ENCODE measurements at places on chromosomes 7 and 10.
A peak's percentile ranks its signal among the peaks of the same experiment; 100 is the strongest.

GRCh38 chr7:32163141-32163806, 93.1 kb upstream of the PDE1C start:
- no peak for DNase-seq

- no peak for DNase-seq
Observed at GRCh38 chr7:140541513-140542227, 62.4 kb upstream of the MKRN1 start.

GRCh38 chr10:24983946-24984345, 31.5 kb upstream of the PRTFDC1 start:
- DNase-seq, result no peak

DNA sequence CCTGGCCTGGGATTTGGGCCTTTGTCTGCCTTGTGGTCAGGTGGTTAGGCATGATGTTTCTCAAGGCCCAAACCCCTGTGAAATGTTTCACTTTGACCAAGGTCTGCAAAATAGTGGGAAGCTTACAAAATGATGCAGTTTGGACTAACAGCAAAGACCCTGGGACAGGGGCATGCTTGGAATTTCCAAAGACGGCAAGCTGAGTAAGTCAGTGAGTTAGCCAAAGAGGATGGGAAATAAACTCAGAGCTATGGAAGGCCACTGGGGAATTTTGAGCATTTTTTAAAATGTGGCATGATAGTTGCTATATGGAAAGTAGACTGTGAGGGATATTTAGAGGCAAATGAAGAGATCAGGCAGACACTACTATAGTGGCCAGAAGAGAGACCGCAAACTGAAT, 31.6 kb upstream of the PPP1R3C start:
- DNase-seq, result no peak

GRCh38 chr7:50632561-50633413, 67.6 kb upstream of the DDC start:
- DNase-seq, result peak; percentile 52

GRCh38 chr7:25032774-25033743, 53.1 kb upstream of the OSBPL3 start:
- DNase-seq, result no peak

GRCh38 chr7:104976966-104977636, 36.9 kb upstream of the KMT2E start:
- no peak for DNase-seq

DNA sequence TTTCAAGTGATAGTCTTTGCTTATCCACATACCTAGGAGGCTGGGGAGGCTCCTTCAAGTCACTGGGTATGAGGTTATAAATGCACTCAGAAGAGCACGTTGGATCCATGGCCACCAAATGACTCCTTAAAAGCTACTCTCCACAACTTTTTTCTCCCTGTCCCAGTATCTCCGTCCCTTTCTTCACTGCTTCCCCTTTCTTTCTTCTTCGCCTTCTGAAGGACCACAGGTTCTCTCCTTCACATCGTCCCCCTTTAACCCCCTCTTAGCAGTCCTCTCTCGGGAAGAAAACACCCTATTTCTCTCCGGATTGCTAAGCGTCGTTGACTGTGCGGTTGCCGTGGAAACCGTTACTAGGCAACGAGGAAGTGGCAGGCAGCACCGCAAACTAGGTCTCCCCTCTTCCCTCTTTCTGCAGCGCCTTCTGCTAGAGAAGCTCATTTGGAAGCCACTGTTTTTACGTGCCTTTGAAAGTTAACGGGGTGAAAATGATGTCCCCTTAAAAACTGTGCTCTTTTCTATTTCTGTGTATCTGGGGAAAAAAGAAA, at the start of gene ENKUR:
ENKUR (minus strand) TSS at position 331 of the 548 bp plus-strand sequence; CDS start at position 109, 222 bp downstream.
- peak; percentile 92 for DNase-seq

DNA sequence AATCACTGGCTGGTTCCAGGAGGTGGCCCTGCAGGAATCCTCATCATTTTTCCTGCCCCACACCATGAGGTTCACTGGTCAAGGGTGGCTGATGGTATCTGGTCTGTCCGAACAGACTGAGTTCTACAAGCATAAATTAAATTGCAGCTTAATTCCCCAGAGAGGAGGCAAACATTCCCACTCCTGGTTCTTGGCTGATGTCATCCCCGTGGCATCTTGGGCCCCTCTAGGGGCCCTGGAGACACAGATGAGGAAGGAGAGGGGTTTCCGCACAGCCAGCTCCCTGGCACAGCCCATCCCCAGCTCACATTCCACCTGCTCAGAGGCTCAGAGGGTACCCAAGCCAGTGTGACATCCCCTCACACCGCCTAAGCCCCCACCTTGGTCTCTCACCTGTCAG, 5.3 kb upstream of the KLRG2 start:
- DNase-seq, result no peak

- DNase-seq, result no peak
Observed at GRCh38 chr7:142139597-142140400, 28.3 kb downstream of the MGAM2 start.

DNA sequence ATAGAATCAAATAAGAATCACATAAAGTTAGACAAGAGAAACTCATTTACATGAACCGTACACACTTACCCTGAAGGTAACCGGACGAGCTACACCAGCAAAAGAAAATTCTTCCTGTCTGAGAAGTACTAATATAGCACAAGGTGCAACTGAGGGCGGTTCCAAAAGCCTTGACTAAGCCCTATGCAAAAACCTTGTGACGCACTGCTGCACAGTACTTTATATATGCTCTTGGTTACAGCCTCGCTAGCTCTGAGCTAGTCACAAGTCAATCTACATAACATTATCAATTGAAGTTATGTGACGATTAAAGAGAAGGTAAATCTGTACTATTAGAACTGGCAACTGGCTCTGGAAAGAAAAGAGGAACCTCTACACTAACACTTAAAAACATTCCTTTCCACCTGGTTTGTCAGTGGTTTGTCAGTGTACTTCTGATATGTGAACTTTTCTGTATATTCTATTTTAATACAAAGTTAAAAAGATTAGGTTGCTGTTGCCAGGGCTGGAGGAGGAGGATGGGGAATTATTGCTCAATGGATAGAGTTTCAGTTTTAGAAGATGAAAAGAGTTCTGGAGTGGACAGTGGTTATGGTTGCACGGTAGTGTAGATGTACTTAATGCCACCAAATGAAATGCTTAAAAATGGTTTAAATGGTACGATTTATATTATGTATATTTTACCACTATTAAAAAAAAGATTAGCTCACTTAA, 21.6 kb downstream of the NT5C3A start:
- peak; percentile 42 for DNase-seq

GRCh38 chr7:83486536-83486935, 162.4 kb downstream of the SEMA3E start:
- no peak for DNase-seq

DNA sequence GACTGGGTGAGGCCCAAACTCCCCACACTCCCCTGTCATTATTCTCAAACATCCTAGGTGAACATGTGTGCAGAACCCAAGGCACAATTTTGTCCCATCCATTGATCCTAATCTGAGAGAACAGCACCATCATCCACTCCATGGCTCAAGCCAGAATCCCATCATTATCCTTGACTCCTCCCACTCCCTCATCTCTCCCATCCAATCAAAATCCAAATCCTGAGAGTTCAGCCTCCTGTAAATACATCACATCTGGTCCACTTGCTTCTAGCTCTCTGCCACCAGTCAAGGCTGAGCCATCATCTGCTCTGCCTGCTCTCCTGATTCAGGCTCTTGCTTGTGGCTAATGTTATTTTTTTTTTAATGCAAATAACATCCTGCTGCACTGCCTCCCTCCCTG, 75.9 kb upstream of the SLF2 start:
- no peak for DNase-seq

DNA sequence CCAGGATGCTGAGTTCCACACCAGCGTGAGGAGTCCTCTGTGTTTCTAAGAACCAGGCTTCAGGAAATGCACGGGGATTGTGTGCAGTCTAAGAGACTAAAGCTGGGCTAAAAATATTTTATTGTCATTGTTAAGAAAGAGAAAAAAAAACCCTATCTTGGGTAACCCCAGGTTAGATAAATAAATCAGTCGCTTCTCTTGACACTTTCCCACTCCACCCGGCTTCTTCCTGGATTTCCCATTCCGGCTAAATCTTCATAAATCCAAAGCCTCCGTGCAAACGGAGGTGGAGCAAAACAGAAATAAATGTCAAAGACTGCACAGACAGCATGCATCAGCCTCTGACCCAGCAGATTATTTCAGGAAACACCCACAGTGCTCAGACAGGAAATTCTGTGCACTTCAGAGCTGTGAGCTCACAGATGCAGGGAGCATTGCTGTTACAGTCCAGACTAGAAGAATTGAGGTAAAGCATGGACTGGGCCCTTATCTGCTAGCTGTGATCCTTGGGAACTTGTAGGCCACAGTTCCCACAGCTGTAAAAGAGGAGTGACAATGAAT, 44.8 kb upstream of the GRID1 start:
- DNase-seq, result no peak

- DNase-seq, result no peak
Observed at GRCh38 chr7:33893377-33893776, 12.0 kb upstream of the BMPER start.

DNA sequence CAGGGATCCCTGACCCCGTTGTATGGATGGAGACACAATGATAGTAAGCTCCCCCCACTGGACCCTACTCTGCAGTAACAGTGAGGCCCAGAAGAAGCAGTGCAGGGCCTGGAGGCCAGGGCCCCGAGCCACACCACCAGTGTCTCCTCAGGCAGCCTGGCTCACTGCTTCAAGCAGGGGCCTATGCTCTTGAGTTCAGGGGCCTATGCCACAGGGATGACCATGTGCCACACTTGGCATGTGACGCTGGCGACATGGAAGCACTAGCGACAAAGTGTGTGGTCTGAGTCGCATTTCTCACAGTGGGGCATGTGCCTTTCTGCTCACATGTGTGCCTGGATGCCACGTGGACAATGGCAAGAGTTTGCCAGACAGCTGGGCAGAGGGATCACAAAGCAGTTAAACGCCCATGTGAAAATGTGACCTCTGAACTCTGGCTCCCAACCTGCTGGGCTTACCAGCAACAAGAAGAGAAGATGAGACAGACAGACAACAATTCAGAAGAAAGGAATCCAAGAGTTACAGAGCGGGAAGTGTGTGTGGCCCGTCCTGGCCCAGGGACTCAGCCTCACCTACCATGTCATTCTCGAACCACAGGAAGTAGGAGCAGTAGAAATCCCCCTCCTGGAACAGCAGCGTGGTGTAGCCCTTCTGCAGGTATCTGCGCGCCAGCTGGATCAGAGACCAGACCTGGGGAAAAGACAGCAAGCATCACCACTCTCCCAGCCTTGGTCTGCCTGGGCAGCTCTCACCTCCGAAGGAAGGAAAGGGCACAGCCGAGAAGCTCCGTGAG, 4.7 kb upstream of the PYROXD2 start:
- no peak for DNase-seq

DNA sequence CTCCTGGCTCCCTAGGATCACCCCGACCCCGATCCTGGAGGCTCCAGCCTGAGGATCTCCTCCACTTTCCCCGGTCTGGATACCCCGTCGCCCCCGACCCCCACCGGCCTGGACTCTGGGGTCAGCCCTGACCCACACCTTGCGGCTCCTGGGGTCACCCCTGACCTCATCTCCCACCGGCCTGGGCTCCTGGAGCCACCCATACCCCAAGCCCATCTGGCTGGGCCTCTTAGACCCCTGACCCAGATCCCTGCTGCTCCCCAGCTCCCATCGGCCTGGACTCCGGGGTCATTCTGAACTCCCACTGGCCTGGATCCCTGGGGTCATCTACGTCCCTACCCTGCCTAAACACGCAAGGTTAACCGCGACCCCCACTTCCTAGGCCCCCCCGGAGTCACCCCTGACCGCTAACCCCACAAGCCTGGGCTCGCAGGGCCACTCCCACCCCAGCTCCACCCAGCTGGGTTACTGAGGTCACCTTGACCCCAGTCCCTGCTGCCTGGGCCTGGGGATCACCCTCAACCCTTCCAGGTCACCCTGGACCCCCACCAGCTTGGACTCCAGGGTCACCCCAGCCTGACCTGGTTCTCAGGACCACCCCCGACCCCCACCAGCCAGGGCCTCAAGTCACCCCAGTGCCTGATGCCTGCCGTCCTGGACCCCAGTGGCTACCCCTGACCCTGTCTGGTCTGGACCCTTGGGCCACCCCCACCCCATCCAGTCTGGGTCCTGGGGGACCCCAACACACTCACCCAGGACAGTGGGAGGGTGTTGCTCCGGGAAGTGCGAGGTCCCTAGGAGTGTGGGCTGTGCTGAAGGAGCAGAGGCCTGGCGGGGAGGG, 1.2 kb downstream of the FOXK1 start:
- no peak for DNase-seq

DNA sequence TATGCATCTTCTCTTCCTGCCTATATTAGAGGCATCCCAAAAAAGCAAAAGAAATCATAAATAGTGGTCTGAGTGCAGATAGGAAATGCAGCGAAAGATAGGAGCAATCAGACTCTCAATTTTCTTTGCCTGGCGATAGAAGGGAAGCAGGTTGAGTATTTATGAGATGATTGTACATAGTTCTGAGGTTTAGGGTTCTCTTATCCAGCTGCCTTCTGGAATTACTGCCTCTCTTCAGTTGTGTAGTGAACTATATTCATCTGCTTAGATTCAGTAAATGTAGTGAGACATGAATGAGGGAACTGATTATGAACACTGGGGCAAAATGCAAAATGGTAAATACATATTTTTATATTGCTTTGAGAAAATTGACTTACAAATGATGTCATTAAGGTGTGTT, 93.0 kb upstream of the CYP26C1 start:
- no peak for DNase-seq

DNA sequence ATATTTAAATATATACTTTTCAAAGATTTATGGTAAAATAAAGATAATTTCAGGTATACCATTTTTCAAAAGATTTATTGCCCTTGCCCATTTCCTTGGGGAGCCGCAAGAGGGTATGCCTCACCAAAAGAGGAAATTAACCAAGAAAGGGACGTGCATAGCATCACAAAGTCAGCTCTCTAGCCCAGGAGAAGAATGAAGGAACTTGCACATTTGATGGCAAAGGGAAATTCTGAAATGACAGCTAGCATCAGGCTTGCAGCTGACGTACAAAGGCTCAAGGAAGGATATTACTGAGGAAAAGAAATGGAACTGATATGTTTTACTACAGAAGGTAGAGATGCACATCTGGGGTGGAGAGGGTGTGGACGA, 93.6 kb upstream of the RSU1 start:
- DNase-seq, result no peak

Measured in stimulated activated CD4-positive, alpha-beta T cell treated with anti-CD3 and anti-CD28 coated beads, Interleukin-2, amount 100 ng/mL, for 48 hours (primary cell).